Right ventricle myocardium superior (tissue), 1 donor: ENCODE measurements at places on chromosomes 3 and 15.

- no peak for DNase-seq
Observed at GRCh38 chr15:82966671-82967071, 14.2 kb upstream of the HOMER2 start.

DNA sequence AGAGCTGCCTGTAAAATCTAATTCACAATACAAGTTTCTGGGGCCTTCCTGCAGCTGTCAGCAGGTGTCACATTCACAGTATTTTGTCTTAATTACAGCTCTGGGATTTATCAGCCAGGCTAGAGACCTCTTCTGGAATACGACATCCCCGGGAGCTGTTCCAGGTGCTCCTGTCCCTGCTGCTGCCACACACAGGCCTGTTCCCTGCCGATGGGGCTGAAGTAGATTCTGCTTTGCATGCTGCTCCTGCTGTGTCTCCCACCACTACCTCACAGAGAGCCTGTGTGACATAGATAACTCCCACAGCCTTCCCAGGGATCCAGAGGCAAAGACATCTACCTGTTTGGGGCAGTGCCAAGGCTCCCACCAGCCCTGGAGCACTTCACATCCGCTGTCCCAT is 20.4 kb downstream of the COLQ start:
- DNase-seq = no peak

- DNase-seq = no peak
Observed at GRCh38 chr3:178170698-178171535, 365.3 kb upstream of the KCNMB2 start.

DNA sequence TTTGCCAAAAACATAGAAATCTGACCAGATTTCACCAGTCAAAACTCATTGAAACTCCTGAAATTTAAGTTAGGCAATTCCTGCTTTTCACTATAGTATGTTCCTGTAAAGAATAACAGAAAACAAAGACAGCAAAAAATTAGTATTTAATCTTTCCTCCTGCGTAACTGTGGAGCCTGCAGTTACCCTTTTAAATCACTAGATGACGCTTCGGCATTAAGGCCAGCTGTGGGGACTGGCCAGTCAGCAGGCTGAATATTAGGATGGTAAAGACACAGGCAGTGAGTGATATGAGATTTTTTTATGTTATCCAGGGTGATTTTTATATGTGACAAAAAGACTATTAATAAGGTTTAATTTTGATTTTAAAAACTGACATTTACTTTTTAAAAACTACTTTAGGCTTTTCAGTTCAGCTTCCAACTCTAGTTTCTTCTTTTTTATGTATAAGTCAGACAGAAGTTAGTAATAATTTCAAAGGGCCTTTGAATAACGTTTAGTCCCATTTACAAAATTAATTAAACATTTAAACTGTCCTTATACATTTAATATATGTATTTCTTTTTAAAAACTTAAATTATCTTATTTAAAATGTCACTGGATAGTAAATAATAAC is 165.1 kb downstream of the PPM1L start:
- DNase-seq = peak; percentile 41

GRCh38 chr3:71629289-71629688 is 45.8 kb upstream of the FOXP1 start:
- no peak for DNase-seq

DNA sequence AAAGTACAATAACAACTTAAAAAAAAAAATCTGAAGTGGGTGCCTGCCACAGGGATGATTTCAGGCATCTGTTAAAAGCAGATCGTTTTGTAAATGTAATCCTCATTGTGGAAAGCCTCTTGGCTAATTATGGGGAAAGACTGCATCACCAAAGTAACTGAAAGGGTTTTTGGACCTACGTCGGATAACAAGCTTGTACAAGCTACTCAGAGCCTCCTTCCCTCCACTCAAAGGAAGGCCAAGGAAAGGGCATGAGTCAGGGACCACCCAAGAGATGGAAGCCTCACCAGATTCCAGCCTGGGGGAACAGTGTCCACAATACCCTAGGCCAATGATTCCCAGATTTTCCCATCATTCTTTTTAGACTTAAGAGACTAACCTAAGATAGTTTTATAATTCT is 84.3 kb downstream of the ATP1B3 start:
- DNase-seq = no peak

GRCh38 chr3:45135959-45136358 is 10.2 kb downstream of the CDCP1 start:
- no peak for DNase-seq

- no peak for DNase-seq
Observed at GRCh38 chr15:71707230-71708050, 102.9 kb upstream of the NR2E3 start.

DNA sequence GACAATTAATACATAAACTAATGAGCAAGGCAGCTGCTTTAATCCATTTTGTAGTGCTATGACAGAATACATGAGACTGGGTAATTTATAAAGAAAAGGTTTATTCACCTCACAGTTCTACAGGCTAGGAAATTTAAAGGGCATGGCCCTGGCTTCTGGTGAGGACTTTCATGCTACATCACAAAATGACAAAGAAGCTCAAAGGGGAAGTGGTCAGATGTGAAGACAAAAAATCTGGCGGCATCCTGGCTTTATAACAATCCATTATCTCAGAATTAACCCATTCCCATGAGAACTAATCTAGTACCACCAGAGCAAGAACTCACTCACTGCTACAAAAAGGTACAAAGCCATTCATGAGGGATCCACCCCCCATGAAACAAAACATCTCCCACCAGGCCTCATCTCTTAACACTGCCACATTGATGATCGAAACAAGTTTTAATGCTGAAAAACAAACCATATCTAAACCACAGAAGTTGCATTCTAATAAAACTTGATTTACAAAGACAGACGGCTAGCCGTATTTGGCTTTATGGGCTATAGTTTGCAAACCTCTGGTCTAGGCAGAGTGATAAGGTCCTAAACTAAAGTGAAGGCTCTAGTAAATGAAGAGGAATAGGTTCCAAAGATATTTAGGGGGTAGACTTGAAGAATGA is 44.2 kb downstream of the GSK3B start:
- no peak for DNase-seq

DNA sequence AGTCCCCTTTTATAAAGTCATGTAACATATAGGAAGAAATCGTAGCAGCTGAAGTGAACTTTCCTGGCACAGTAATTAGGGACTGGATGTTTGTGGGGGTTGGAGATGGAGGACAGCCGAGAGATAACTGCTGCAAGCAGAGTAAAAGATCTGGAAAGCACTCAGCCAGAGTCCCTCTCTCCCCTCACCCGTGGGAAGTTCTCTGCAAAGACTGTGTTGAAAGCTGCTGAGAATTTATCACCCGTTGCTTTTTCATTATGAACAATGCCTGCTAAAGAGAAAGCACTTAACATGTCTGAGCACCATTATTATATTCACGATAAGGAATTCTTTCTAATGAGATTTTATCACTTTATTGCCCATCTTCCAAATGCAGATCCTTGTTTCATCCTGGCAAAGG is 248.8 kb downstream of the SHOX2 start:
- DNase-seq = no peak

- no peak for DNase-seq
Observed at GRCh38 chr3:129313665-129314385, 35.2 kb downstream of the HMCES start.

DNA sequence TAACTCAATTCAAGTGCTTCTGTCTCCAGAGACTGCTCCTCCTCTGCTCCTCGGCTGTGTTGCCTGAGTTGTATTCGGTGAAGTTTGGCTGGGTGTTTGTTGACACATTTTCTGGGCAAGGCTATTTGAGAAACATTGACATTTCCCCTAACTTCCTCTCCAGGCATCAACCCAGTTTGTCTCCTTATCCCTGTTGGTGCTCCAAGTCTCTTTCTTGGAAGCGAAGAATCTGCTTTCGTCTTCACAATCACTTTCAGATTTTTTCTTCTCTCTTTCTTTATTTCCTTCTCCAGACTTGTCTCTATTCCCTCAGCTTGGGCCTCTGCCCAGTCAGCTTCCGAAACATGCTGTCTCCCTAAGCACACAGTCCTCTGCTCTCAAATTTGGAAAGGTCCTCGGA is 84.7 kb downstream of the ETV5 start:
- peak; percentile 61 for DNase-seq

DNA sequence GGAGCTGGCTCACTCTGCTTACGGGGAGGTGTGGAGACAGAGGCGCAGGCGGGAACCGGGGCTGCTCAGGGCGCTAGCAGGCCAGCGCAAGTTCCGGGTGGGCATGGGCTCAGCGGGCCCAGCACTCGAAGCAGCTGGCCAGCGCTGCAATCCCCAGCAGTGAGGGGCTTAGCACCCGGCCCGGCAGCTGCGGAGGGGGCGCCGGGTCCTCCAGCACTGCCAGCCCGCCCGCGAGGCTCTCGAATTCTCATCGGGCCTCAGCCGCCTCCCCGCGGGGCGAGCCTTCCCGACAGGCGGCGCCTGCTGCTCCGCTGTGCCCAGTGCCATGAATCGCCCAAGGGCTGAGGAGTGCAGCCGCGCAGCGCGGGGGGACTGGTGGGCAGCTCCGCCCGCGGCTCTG is 78.6 kb upstream of the MITF start:
- no peak for DNase-seq

DNA sequence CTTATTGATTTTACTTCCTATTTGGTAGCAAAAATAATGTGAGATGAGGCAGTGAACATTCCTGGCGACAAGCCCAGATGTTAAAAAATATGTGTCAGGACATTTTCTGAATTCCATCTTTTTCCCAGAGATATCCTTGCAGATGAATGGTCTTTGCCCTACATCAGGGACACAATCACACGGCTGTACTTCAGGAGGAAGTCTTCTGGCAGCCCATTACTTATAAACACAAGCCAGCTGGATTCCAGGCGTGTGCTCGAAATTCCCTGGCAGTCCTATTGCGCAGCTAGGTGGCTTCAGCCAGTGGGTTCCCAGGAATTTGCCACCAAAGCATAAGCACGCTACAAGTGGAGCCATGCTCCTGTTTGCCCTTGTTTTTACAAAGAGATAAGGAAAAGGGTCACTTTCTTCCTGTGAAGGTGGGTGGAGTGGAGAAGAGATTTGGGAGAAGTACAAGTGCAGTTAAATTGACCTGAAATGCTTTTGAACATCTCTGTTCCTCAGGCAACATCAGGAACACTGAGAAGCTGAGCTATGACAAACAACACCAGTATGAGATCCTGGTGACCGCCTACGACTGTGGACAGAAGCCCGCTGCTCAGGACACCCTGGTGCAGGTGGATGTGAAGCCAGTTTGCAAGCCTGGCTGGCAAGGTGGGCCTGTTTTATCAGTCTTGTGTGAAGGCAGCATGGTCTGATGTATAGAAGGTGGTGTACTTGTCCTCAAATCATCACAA is 257.1 kb upstream of the TRIM42 start:
- DNase-seq = no peak

- DNase-seq = no peak
Observed at GRCh38 chr15:29204369-29204755, 65.3 kb downstream of the NSMCE3 start.
